ENCODE measurements at places on chromosomes 2 and 18.

- no peak for DNase-seq
Observed at GRCh38 chr18:8844721-8845148, 139.4 kb downstream of the MTCL1 start.

DNA sequence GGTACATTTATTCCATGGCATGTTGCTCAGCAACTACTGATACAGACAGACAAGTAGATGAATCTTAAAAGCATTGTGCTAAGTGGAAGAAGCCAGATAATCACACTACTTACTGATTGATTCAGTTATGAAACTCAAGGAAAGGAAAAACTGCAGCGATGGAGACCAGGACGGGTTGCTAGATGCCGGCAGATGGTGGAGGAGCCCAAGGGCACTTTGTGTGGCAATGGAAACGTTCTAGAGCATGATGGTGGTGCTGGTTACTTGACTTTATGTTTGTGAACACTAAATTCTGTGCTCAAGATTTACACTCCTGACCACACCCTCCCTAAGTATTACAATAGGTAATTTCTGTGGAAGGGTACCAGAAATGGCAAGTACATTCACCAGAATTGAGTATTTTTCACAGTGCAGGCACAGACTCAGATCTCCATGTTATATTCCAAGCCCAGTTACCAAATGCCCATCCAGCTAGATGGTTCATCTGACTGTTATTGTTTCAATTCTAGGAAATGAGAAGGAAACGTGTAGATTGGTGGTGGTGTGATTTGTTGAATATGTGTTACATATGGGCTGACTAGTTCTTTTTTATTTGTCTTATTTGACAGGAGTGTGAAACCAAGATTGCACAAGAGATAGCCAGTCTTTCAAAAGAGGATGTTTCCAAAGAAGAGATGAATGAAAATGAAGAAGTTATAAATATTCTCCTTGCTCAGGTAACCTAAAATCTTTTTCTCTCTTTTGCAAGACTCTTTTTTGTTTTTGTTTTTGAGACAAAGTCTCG lies 55.1 kb downstream of the RALBP1 start:
- DNase-seq = no peak

GRCh38 chr2:180524499-180524898 lies 455.9 kb upstream of the UBE2E3 start:
- DNase-seq = peak; percentile 13

GRCh38 chr2:190648289-190649034 lies 421 bp upstream of the NAB1 start:
- no peak for DNase-seq

DNA sequence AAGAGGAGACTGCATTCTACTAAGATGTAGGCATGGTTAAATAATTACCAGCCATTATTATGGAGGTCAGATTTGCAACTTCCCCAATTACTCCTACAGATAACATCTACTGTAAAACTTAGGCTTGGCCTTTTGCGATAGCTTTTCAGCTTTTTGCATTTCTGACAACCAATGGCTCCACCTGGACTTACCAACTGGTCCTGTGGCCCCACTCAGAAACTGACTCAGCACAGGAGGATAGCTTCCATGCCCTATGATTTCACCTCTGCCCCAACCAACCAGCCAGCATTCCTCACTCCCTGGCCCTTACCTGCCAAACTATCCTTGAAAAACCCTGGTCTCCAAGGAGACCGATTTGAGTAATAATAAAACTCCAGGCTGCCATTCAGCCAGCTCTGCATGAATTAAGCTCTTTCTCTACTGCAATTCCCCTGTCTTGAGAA lies 28.2 kb downstream of the TUBB6 start:
- no peak for DNase-seq

GRCh38 chr2:230908092-230908594 lies 16.9 kb downstream of the GPR55 start:
- no peak for DNase-seq

DNA sequence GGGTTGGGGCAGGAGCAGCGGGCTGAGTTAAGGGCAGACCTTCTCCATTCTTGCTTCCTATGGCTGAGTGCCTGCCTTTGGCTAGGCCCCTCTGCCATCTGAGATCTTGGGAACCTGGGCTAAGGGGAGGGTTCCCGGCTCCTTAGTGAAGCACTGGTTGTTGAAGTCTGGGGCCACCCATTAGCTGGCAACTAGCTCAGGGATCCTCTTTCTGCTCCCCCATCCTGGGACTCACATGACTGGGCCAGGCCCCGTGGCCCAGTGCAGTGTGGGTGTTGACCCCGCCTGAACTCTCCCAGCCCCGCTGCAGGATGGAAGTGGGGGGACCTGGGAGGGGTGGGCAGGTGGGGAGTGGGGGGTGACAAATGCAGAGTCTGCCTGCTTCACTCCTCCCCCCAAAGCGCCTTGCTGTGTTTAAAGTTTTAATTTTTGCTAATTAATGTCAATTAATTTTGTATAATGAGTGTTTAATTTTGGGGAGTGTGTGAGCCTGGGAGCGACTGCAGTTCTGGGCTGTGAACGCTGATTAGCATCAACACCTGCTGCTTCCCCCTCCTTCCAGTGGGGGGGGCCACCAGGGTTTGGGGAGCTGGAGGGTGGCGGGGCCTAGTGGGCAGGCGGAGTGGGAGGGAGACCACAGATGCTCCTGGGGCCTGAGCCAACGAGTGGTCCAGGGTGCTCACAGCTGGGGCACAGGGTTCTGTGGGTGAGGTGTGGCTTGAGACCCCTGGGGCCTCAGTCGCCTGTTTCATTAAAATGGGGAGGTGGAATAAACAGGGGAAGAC lies 55.2 kb downstream of the EMX1 start:
- DNase-seq = no peak

GRCh38 chr2:85195956-85196355 lies 62.8 kb downstream of the TCF7L1 start:
- DNase-seq = no peak

DNA sequence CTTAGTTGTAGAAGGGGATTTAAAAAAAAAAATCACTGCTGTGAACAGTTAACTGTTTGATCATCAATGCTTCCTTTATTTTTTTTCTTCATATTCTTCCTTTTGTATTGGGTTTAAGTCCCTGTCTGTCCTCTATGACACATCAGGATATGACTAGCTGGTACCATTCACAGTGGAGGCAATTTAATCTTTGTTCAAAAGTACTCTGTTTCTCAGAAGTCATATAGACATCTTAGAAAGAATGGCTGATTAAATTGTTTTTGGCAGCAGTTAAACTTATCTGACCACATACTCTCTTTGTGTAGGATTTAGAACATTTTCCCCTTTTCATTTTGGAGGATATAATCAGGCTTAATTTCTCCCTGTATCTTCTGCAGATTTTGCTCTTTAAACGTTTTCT lies 807.8 kb upstream of the CDH2 start:
- DNase-seq = no peak

DNA sequence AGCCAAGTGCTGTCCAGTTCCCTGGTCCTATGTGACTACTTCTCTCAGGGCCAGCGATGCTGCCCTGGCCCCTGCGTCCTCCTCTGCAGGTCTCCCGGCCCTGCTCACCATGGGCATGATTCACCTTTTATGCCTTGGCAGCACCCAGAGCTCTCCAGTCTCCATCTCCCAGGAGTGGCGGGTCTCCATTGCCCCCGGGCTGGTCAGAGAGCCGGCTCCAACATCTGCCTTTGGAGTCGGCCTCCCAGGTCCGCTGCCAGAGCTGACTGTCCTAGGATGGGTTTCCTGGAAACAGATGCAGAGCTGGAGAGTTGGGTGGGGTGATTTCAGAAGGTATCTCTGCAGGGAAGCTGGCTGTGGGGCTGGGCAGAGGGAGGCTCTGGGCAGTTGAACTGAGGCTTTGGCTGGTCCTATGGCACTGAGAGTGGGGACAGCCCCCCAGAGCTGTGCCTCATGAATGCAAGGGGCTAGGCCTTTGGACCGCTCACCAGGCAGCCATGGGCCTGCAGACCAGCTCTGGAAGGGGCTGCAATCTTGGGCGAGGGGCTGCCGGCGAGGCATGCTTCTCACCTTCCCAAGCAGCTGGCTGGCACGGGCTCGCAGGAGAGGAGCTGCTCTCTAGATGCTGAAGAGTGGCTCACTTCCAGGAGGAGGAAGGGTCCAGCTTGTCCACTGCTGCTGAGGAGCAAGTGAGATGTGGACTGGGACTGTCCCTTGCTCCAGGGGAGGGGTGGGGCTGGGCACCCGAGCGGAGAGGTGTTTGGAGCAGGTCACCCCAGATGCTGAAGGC lies 59.8 kb upstream of the HS6ST1 start:
- DNase-seq = no peak

GRCh38 chr2:179440642-179441251 lies 176.1 kb upstream of the SESTD1 start:
- no peak for DNase-seq

- no peak for DNase-seq
Observed at GRCh38 chr2:43149482-43150107, 76.8 kb downstream of the ZFP36L2 start.

DNA sequence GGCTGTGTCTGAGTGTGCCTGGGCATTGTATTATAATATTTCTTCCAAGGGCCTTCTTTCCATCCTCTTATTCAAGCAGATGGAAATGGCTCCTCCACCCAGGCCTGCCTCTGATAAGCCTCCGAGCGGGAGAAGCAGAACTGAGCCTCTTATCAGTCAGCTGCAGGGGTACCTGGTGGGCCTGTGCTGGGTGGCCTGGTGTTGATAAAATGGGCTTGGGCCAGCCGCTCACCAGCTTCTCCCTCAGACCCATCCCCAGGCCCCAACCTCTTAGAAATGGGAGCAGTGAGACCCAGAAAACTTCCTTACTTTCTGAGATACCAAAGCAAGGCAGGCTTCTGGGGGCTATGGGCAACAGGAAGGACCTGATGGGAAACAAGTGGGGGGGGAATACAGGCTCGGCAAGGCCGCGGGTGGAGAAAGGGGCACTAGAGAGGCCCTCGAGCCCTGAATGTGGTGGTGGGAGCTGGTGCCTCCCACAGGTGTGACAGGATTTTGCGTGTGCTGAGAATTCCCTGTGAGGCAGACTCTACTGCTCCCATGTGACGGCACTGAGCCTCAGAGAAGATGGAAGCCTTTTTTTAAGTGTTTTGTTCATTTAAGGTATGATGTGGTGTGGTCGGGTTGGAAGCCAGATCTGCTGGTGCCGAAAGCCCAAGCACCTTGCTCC lies 18.3 kb downstream of the GYPC start:
- DNase-seq = no peak

GRCh38 chr18:32598144-32598543 lies 127.5 kb upstream of the GAREM1 start:
- DNase-seq = no peak

- no peak for DNase-seq
Observed at GRCh38 chr18:23922939-23923338, 91.6 kb upstream of the TTC39C start.

DNA sequence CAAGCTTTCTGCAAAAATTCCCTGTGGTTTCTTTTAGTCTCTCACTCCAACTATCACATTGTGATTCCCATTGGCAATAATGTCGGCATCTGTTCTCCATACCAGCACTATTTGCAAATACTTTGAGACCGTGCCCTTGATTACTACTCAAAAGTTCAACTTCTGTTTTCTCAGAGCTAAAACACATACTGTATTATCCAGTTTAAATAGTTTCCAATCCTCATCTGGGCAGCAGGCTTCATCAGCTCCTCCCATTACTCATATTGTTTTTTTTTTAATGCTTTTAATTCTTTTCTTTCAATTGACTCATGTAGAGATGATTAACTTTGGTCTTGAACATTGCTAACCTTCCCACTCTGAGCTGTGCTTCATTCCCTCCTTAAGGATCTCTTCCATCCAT lies 135.8 kb downstream of the METTL8 start:
- DNase-seq = no peak

DNA sequence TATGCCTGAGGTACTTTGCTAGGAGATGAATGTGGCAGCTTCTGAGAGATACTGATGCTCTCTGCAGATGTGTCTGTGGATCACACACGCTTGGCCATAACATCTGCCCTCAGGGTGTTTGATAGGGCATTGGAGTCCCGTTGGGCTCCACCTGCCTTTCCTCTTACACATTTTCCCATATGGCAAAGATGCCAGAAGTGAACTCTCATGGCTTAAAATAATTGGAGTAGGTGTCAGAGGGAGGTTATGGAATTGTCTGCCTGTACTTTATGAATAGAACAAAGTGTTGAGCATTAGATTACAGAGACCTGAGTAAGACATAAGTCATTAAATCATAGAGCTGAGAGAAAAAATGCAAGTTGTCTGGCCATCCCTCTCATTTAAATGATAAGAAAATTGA lies 75.3 kb upstream of the PNPT1 start:
- no peak for DNase-seq

DNA sequence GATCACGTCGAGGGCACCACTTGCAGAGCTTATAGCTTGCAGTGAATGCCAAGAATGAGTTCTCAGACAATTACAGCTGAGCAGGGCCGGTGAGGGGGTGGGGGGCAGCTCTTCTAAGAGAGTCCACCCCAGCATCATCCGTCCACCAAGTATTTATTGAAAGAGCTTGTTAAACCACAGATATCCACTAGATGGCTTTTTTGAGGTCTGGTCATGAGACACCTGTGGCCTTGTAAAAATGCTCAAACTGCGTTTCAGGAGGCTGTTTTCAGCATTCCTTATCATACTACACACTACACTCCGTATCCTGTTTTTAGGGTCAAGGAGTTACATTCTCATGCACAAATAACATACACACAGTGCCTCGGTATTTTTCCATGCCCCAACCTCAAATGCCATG lies 51.5 kb downstream of the DNAJC10 start:
- DNase-seq = no peak

GRCh38 chr2:199760574-199760973 lies 90.4 kb downstream of the FTCDNL1 start:
- no peak for DNase-seq

DNA sequence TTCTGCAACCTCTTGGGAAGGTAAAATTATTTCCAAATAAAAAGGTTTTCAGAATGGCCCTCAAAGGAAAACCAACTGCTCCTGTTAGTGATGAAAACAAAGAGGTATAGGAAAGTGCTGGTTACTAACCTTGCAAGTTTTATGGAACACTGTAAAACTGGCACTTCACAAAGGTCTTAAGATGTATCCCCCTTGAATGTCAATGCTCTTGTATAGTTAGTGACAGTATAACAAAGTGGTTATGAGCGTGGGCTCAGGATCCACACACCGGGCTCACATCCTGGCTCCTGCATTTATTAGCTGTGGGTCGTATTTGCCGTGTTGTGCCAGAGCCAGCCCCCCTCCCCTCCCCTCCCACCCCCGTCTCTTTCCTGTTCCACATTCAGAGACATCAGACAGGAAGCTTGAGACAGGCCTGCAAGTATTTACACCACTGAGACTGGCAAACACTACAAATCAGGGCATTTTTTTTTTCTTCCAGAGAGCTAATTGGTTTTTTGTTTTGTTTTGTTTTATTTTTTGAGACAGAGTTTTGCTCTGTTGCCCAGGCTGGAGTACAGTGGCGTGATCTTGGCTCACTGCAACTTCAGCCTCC lies 9.2 kb upstream of the DNPEP start:
- no peak for DNase-seq
